ENCODE measurements at places on chromosomes 6 and 20. TPM values are rescaled to one million over a fixed set of nuclear protein-coding genes. Genes with fewer than 3 reads are reported as not detected.

GRCh38 chr6:43770372-43771209, 580 bp downstream of the VEGFA start:
- DNase-seq, result peak; percentile 79

- no peak for DNase-seq
Measured at GRCh38 chr6:31587791-31588777, 2.0 kb downstream of the LST1 start.

DNA sequence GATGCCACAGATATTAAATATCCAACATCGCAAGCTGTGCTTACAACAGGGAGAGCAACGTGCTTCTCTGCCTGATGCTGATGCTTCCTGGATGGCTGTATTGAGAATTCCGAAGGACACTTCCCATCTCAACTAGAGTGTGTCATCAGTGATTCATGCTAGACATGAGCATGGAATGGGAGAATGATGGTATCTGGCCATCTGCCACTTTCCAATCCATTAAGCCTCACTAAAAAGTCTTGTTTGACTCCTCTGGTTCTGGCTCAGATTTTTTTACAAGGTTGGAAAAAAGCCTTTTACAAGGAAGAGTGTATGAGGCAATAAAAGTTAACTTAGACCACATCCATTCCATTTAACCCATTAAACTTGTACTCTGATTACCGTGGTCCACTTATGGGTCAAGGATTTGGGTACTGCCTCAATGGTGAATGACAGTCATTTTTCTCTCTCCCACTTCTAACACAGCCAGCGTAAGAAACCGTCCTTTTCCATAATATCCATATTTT, 265.3 kb downstream of the UST start:
- DNase-seq, result no peak

- no peak for DNase-seq
Measured at GRCh38 chr20:33847006-33847405, 35.9 kb downstream of the CHMP4B start.

GRCh38 chr6:116450769-116451740, 10.1 kb upstream of the CALHM6 start:
- DNase-seq, result peak; percentile 37

- DNase-seq, result no peak
Measured at GRCh38 chr6:56752009-56752408, 109.3 kb upstream of the DST start.

DNA sequence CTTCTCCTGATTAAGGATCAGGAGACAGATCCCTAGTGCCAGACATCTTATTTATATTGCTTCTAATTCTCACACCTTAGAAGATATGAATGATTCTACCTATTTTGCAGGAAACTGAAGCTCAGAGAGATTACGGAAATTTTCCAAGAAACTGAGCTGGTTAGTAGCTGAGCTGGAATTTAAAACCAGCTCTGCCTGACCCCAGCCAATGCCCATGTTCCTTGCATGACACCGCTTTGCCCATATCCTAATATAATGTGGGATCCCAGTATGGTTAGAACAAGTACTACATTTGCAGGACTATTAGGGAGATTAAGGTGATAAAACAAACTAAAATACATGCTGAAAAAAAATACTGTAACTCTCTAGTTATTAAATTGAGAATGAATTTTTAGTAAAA, 1.9 kb downstream of the TMEM30A start:
- DNase-seq, result no peak

GRCh38 chr20:44411757-44412401, 56.4 kb downstream of the HNF4A start:
- no peak for DNase-seq

DNA sequence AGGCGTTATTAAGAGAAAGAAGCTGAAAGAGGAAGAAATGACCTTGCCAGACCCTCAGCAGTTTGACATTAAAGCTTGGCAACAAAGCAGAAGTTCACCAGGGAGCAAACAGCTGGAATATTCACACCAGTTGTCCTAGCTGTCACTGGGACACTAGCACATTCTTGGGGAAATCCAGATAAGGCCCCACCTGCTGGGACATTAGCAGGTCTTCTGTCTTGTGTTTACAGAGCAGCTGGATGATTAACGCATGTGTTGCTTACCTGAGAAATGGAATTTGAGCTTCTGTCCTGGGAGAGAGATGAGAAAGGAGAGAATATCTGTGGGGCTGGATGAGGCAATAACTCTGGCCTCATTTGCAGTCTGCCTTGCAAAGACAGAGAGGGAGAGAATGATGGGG, 137.6 kb upstream of the RIN2 start:
- no peak for DNase-seq

DNA sequence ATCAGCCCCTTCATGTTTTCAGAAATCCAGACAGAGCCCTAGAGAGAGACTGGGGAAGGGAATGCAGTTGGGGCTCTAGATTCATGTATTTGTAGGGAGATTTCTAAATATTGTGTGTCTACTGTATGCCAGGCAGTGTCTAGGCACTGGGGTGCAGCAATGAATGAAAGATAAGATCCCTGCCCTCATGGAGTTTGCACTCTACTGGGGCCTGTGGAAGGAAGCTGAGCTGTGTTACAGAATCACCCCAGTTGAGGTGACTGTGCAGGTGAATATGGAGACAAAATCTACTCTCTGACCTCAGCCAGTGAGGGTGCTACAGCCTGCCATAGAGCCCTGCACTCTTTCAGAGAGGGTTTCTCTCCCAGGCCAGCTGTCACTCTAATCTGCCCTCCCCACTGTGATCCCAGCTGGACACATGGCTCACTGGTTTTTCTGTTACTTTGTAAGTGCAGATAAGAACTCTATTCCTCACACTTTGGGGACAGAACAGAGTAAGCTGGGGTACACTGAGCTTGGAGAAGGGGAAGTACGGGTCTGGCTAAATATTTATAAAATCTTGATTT, 69.2 kb upstream of the E2F3 start:
- DNase-seq, result no peak

- DNase-seq, result no peak
Measured at GRCh38 chr6:15282334-15282733, 36.5 kb downstream of the JARID2 start.

DNA sequence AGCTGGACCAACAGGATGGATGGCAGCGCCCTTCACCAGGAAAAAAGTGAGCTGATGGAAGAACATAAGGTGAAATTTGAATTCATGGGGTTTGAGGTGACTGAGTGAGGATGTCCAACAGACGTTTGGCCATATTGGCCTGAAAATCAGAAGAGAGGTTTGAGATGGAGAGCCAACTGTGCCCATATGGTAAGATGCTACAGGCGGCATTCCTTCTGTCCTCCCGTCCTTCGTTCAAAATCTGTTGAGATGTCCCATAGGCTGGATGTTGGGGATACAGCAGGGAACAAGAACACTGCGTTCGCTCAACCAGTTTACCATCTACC, 468 bp upstream of the CMTR1 start:
- no peak for DNase-seq

GRCh38 chr6:110232450-110232849, 52.2 kb downstream of the CDC40 start:
- DNase-seq, result no peak

GRCh38 chr6:75931011-75931680, 141.3 kb downstream of the IMPG1 start:
- no peak for DNase-seq

- no peak for DNase-seq
Measured at GRCh38 chr6:83592770-83593394, 80.5 kb downstream of the PRSS35 start.

DNA sequence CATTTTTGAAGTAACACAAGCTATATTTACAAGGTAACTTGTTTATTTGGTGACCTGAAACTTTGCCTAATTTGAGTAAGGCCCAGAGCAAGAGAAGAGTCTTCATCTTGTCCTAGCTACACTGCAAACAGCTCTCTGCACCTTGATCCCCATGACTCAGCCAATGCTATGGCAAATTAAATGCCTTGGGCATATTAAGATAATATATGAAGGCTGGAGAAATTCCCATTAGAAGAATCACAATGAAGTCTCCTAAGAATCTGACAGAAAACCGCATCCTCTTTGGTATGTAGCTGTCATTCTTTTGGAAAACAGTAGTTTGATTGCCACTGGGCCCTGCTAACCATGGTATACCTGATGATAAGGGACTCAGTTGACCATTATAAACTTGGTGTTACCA, 204.5 kb downstream of the UBE3D start:
- DNase-seq, result no peak

DNA sequence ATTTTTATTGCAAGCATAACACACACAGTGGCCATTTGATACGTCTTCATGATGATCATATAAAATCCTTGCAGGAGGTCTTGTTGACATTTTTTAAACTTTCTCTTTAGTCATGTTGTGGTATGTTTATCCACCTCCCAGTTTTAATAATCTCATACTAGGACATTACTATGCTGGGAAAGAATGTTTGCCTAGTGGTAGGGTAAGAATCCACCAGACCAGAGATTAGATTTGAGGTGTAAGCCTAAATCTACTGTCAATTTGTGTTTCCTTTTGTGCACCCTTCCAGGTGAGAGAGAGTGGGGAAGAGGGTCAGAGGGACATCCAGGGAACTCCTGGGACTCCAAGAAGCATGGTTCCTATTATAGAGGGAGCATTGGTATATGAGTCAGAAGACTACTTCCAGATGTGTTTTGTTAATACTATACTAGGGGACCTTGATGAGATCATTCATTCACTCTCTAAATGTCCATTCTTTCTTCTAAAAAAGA, 298.3 kb upstream of the SASH1 start:
- DNase-seq, result no peak

DNA sequence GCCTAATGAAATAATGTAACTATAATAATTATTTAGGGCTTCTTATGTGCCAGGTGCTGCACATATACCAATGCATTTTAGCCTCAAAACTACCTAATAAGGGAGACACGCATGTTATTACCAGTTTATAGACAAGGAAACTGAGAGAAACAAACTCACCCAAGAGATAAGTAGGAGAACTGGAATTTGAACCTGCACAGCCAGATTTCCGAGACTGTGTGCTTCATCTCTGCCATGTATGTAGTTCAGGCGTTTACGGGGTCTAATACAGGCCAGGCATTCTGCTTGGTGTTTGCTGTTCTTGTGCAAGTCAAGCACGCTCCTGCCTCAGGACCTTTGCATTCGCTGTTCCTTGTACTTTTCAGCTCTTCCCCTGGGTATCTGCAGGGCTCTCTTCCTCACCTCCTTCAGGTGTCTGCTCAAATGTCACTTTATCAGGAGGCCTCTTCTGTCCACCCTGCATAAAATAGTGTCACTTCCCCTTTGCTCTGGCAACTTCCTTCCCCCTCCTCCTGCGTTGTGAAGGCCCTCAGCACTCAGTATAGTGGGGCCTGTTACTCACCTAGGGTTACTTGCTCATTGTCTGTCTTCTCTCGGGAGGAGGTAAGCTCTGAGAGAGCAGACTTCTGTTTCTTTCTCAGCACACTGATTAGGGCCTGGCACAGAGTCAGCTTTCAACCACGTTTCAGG, 6.1 kb upstream of the NSFL1C start:
- no peak for DNase-seq

DNA sequence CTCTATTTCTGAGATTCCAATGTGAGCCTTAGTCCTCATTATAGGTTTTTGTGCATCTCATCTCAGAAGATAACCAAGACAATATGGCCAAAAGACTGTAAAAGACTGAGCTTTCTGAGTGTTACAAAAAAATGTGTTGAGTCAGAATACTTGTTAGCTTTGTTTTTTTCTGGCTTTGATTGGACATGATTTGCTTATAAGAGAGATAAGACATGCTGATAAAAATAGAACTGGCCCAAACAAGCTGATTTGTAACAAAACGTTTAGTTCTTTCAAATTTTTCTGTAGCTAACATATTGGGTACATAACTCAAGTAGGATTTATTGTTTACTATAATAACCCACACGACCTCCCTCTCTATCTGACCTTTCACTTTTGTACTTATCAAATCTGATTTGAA, 32.9 kb downstream of the FILIP1 start:
- no peak for DNase-seq

DNA sequence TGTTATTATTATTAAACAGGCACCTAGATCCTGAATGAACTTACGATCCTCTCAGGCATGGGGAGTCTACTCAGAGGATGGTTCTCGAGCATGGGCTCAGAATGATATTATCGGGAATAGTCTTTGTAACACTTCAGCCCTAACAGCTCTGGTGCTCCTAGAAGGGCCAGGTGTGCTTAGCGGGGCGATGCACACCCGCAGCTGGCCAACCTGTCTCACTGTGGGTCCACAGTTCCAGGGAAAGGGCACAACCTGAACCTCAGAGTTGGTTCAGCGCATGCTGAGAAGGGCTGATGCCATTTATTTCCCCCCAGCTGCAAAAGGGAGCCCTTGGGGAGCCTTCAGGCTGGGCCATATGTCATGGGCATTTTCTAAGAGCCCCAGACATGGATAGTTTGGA, 26.2 kb downstream of the RRAGD start:
- no peak for DNase-seq

- no peak for DNase-seq
Measured at GRCh38 chr6:151659212-151659611, 148.3 kb upstream of the ESR1 start.

GRCh38 chr6:70379473-70380013, 33.8 kb upstream of the FAM135A start:
- no peak for DNase-seq

GRCh38 chr20:1224205-1224890, 1.5 kb upstream of the RAD21L1 start:
- no peak for DNase-seq

- DNase-seq, result no peak
Measured at GRCh38 chr20:52230409-52230808, 38.8 kb upstream of the ZFP64 start.

DNA sequence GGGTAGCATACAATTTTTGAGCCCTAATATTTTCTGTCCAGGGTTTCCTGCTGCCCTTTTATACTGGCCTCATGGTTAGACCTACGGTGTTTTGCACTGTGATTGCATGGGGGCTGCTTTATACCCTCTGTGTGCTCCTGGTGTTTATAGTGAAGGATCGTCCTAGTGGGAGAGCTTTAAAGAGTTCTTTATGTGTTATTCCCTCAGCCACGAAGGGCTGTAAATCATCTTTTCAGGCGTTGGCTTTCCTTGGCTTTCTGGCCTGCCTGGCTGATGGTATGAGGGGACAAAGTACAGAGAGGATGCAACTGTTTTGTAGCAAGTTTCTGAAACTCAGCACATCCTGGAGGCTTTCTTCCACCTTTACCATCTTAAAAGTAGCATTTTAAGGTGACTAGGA, 464.3 kb downstream of the EPM2A start:
- peak; percentile 31 for DNase-seq

DNA sequence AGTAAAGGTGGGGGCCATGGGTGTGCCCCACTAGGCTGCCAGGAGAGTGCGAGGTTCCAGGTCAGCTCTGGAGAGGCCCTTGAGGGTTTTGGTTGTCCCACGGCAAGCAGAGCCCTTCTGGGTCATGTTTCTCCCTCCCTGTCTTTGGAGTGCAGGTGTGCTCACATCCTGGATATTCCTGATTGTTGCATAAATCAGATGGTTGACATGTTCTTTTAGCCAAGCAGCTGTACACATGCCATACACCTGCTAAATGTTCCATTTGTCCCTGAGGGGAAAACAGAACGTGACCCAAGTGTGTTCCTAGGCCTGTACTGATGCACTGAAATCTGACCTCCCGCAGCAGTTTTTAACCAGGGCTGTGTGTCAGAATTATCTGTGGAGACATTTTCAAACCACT, 77.5 kb upstream of the BEND3 start:
- no peak for DNase-seq

Gene PSMB9
- 108 TPM for total RNA-seq

Gene FLRT3
- total RNA-seq, result 8.6 TPM

Gene SUMO4
- 1.7 TPM for total RNA-seq

Gene SEMG1
- not detected for total RNA-seq

Gene PRICKLE4
- total RNA-seq, result 6.7 TPM

Gene REV3L
- 17.7 TPM for total RNA-seq

Gene SIRPB2
- 5.4 TPM for total RNA-seq

Gene ASIP
- total RNA-seq, result not detected

Gene C2
- 33.7 TPM for total RNA-seq

Gene TRAPPC3L
- total RNA-seq, result not detected

Gene IGF2R
- total RNA-seq, result 112 TPM

Gene PEX6
- 20.6 TPM for total RNA-seq

Gene ACOT13
- total RNA-seq, result 28.2 TPM

Gene SLC13A3
- not detected for total RNA-seq
